ENCODE measurements at places on chromosomes 7 and 10.

GRCh38 chr7:149369497-149369896 lies 91.4 kb downstream of the ZNF777 start:
- no peak for DNase-seq

GRCh38 chr10:22548344-22548743 lies 166.0 kb downstream of the PIP4K2A start:
- no peak for DNase-seq

GRCh38 chr7:8190119-8190895 lies 71.7 kb downstream of the ICA1 start:
- peak; percentile 60 for DNase-seq

DNA sequence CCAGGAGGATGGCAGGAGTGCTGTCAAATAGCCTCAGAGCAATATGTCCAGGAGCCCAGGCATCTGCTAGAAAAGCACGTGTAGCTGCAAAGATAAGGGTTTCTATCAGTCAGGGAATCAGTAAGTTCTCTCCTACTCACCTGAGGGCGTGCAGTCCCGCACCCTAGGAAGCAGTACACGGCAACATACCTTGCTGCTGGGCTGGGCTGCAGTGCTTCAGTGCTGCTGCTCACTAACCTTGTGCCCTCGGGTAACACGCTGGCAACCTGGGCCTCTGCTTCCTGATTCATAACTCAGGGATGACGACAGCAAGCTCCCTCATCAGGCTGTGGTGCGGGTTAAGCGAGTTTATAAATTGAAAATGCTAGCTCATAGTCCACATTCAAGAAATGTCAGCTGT lies 29.5 kb upstream of the CCNY start:
- no peak for DNase-seq
